ENCODE measurements at places on chromosomes 11 and 22.

- DNase-seq = no peak
Measured at GRCh38 chr22:44111562-44112155, 69.1 kb upstream of the PARVG start.

DNA sequence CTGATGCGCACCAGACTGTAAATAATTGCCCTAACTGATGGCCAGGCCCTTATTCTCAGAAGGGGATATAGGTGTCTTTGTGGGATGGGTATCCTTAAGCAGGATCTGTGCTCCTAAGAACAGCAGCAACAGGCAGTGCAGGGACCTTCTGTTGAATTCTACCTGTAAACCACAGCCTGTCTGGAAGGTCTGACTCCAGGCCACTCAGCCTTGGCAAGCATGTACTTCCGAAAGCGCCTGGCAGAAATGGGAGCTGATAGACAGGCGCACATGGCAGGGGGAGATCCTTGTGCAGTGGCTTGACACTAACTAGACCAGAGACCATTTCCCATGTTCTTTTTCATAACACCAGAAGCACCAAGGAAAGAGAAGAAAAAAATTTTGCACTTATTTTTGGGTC lies 59.0 kb downstream of the C22orf31 start:
- no peak for DNase-seq

DNA sequence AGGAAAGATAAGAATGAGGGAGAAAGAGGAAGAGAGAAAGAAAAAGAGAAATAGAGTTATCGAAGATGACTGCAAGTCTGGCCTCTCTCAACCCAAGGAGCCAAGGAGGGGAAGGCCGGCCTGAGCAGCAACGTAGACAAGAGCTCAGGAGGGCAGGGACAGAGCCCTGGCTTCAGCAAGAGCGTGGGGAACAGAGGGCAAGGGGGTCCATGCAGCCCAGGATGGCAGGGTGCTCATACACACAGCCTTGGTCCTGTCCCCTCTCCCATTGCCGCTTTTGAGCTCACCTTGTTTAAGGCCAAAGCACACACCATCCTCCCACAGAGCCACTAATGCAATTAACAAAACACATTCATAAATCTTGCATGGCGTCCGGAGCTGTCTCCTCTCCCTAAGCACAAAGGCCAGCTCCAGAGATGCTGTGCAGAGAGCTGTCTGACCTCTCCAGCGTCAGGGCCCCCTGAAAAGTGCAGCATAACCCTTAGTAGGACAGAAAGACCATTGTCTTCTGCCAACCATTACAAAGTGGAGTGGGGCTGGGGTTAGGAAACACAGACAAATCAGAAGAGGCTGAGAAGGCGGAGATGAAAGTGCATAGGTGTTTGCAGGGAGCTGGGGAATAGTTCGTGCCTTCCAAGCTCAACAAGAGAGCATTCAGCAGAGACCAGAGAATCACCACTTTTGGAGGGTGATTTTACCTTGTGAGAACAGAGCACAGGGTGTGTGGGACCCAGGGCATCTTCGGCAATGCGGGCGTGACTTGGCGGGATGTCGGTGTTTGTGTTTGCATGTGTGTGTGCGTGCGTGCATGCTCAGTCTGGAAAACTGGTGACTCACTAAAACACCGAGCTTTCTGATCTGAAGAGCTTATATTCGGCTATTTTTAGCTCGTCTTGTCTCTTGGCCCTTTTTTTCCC lies 28.2 kb upstream of the JAM3 start:
- peak; percentile 23 for DNase-seq

- no peak for DNase-seq
Measured at GRCh38 chr22:19959587-19960490, 18.2 kb upstream of the TXNRD2 start.

GRCh38 chr22:17929909-17930308 lies 94.5 kb downstream of the MICAL3 start:
- DNase-seq = no peak

DNA sequence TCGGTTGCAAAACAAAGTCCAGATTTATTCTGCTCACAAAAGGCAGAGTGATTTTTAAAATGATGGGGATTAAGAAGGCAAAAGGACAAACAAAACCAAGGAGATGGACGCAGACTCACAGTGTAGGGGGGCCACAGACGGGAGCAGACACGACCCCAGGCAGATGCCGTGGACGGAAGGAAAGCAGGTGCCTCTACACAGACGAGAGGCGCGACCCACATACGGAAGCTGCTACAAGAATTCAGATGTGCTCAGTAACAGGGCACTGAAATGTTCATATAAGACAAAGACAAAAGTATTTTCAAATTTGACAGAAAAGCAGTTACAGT lies 148.9 kb downstream of the BRD1 start:
- no peak for DNase-seq

GRCh38 chr11:94183886-94184264 lies 55.2 kb downstream of the PANX1 start:
- peak; percentile 58 for DNase-seq

DNA sequence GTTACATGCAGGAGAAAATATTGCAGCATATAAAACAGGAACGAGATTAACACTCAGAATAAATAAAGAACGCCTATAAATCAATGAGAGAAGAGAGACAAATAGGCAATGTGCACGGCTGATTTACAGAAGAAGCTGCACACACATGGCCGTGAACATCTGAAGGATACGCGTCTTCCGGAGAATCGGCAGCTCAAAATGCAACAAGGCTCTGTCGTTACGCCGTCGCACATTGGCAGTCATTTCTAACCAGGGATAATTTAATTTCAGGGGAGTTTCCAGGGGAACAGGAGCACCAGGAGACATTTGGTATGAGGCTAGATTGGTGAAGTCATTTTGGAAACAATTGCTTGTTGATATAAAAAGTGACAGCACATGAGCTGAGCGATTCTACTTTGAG lies 745.2 kb downstream of the BRD1 start:
- DNase-seq = no peak

- DNase-seq = no peak
Measured at GRCh38 chr11:87300640-87301380, 263.1 kb downstream of the TMEM135 start.

GRCh38 chr11:36013950-36014897 lies 70.4 kb downstream of the LDLRAD3 start:
- peak; percentile 73 for DNase-seq

DNA sequence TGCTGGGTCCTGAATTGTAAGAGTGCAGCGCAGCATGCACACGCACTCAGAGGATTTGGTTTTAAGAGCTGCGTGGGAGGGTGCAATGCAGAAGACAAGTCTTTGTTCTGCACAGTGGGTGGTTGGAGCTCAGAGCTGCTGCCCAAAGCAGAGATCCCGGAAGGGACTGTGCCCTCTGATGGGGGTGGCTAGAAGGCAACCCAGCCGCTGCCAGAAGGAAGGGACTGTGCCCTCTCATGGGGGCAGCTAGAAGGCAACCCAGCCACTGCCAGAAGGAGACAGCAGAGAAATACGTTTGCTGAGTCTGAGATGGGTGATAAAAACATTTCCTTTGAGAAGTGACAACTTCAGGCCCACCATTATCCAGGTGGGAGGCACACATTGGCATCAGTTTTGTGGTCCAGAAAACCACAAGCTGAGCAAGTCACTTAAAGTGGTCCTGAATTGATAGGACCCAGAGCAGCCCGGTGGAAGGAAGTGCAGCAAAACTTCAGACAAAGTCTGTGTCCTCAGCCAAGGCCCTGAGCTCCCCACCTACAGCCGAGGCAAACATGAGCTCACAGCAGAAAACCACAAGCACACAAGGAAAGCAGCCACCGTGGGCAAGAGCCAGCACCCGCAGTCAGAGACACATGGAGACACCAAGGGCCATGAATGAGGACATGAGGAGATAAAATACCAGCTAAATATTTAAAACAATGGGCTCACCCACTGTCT lies 4.3 kb downstream of the KRTAP5-6 start:
- DNase-seq = peak; percentile 4

- no peak for DNase-seq
Measured at GRCh38 chr22:17970201-17970708, 54.1 kb downstream of the MICAL3 start.

DNA sequence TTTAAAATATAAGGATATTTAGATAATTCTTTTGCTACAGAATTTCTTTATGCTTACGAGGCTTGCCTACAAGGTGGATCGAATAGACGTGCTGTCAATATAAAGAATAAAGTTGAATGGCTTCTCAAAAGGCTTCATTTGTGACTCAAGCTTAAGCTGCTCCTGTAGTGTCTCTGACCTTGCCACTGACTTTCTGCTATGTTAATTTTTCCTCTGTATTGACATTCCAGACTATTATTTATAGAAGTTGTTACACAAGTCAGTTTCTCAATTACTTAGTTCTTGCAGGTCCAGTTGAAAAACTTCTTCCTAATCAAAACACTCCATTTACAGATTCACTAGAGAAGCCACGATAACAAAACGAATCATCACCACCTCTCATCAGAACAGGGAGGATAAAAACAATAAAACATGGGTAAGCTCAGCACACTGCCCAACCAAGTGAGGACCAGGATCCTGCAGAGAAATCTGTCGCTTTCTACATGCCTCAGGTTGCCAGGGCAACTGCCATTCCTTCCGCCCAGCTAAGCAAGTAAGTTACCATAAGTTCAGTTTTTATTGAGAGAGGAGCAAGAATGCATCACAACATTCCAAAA lies 39.0 kb upstream of the CHKA start:
- no peak for DNase-seq

- DNase-seq = no peak
Measured at GRCh38 chr11:97557399-97557798, 1167.6 kb downstream of the JRKL start.

DNA sequence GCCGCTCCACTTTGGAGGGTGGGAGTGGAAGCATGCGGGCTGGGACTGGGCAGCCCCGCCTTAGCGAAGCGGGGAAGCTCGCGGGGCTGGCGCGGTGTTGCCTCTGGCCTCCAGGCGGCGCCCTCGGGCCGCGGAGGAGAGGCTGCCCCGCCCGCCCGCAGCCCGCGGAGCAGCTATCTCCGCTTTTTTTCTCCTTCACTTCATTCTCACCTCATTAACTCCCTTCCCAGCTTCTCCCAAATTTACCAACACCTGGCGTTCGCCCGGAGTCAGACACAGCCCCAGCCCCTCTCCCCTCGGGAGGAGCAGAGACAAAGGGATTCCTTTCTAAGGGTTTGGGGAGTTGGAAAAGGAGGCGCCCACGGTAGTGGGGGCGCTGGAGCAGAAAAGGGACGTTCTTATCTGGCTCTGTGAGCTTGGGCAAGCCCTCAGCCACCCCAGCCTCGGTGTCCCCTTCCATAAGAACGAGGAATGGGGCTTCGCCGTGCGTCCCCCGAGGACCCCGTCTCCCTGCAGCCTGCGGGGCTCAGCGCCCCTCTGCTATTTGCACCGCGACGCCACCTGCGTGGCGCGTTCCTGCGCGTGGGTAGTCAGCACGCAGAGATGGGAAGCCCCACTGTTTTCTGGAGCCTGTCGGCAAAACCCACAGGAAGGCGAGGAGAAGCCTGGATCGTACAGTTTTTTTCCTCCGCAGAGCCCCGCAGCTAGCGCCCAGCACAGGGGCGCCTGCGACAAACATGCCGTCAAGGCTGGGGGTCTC lies 1.5 kb upstream of the WNT11 start:
- DNase-seq = peak; percentile 60

DNA sequence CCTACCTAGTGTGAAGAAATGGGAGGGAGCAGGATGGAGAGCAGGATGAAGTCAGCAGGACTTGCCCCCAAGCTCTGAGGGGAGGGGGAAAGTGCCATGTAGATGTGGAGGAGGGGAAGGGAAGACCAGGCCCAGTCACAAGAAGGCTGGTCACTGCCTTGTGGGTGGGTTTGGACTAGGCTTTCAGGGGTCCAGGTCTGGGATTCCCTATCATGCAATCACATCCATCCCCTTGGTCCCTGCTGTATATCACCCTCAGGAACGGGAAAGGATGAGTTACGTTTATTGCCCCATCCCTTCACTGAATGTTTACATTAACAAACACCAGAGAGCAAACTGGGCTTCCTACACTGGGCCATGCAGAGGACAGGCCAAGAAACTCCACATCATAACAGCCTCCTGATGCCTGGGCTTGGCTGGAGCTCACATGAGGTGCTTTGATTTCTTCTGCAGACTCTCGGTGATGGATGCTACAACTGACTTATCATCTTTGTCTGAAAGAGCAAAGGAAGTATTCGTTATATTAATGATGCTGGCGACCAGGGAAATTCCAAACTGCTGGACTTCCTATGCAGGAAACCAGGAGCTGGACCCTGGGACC lies 5.6 kb downstream of the TMEM86A start:
- DNase-seq = no peak

GRCh38 chr11:88435415-88435814 lies 97.9 kb upstream of the CTSC start:
- peak; percentile 91 for DNase-seq

DNA sequence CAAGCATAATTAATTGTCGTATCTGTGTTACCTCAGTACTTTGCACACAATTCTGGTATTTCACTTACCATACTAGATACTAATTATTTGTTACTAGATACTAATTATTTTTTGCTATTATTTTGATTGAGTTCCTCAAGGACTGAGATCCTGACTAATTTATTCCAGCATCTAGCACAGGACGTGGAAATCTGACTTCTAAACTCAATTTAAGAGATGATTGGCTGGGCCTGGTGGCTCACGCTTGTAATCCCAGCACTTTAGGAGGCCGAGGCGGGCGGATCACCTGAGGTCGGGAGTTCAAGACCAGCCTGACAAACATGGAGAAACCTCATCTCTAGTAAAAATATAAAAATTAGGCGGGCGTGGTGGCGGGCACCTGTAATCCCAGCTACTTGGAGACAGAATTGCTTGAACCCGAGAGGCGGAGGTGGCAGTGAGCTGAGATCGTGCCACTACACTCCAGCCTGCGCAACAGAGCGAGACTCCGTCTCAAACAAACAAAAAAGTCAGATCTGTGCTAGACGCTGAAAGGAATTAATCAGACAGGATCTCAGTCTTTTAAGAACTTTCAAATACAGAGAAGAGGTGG lies 527 bp upstream of the MRPL48 start:
- DNase-seq = no peak
